ENCODE measurements at places on chromosomes 11 and 22.

GRCh38 chr11:59191095-59191494 is 19.2 kb downstream of the DTX4 start:
- no peak for DNase-seq

- peak; percentile 80 for DNase-seq
These were observed 105.9 kb upstream of the ARHGAP20 start for GRCh38 chr11:110818032-110818687.

DNA sequence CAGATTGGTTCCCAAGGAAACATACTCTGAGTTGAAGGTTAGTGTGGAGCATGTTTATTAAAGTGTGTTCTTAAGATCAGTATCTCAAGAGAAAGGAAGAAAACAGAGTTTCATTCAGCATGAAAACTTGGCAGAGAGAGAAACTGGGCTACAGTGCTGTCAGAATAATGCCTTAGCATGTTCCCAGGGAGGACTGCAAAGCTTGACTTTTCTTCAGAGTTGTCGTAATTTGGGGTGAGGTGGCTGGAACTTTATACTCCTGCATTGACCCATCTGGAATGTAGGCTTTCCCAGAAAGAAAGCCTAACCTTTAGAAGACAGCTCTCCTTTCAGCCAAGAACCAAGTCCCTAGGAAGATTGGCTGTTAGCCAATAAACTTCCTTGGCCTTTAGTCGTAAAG is 190.8 kb upstream of the CNTN5 start:
- DNase-seq, result no peak

GRCh38 chr11:117564321-117564720 is 232.7 kb downstream of the DSCAML1 start:
- DNase-seq, result no peak

- DNase-seq, result no peak
These were observed 165.1 kb downstream of the MSANTD4 start for GRCh38 chr11:105856954-105857353.

GRCh38 chr11:126739499-126740145 is 260.9 kb downstream of the KIRREL3 start:
- peak; percentile 11 for DNase-seq

DNA sequence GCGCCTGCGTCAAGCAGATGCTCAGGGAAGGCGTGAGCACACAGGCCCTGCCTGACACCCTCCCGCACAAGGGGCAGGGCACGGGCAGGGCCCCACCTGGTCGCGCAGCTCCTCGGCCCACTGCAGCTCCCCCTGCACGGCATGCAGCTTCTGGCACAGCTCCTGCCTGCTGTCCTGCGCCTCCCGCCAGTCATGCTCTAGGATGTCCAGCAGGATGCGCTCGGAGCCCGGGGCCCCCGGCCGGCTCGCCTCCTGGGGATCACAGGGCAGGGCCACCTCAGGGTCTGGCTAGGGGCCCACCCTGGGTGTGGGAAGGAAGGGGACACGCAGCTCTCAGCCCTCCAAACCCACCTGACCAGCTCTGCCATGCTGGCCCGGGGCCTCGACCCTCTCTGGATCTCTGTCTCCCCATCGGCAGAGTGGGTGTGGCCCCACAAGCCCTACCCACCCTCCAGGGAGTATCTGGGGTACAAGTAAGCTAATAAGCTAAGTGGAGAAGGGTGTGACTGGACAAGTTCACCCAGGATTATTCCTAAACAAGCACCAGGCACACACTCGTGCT is 10.7 kb downstream of the CARD10 start:
- DNase-seq, result no peak

DNA sequence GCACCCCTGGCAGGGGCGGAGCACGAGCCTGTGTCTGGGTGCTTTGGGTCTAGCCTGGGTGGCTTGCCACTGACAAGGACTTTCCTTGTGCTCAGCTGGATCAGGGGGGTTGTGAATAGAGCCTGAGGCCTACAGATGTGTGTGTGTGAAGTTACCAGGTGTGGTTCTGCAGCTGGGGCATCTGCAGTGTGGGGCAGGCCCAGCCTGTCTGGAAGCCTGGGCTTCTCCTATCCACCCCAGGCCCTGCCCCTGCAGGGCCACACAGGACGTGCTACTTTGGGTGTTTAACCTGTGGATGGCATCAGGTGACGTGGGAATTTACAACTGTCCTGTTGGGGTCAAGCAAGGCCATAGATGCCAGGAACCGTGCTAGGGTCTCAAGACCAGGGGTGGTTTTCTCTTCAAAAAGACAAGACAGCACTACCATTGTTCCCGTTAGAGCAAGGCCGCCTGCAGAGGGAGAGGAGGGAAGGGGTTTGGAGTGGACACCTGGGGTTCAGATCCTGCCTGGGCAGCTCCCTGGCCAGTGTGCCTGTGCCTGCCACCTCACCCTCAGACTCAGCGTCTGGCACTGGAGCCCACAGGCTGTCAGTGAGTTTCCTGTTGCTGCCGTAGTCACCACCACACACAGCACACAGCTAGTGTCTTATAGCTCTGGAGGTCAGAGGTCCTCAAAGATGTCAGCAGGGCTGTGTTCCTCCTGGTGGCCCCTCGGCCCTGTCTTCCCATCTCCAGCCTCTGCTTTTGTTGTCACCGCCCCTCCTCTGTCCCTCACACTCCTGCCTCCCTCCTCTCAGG is 31.6 kb downstream of the CTTN start:
- DNase-seq, result no peak

- no peak for DNase-seq
These were observed 721.2 kb downstream of the LUZP2 start for GRCh38 chr11:25218036-25218435.

DNA sequence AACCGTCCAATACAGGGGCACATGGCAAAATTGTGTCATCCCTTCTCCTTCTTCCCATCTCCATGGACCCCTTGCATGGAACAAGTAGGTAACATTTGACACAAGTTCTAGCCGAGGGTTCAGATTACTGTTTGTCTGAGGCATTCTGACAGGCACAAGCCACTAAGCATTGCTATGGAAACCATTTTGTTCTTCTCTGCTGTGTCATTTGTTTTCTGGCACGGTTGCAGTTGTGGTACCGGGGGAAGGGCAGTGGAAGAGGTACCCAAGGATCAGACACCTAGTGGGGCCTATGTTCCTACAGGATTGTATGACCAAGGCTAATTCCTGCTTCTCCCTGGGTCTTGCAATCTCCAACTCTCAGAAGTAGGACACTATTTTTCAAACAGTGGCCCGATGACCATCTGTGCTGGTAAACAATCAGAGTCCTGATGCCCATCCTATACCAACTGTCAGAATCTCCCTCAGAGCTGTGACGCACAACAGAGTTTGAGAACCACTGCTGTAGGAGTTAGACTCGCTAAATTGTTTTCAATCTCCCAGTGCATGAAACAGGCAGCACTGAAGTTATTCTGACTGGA is 69.3 kb downstream of the KCNC1 start:
- DNase-seq, result peak; percentile 42

DNA sequence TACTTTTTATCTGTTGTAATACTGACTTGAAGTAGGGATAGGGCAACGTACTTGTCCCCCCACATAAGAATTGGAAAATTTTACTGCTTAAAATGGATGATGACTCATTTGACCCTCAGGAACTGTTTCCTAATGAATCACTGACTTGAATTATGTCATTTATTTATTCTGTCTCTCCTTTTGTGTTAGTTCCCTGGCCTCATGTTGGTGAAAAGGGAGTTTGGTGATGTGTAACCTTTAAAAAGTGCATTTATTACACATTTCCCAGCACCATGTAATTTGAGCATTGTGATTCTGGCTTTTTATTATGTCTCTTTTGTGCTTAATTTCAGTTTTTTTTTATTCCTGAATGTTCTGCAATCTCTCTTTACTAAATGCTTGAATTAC is 20.3 kb upstream of the PGM2L1 start:
- DNase-seq, result peak; percentile 96

DNA sequence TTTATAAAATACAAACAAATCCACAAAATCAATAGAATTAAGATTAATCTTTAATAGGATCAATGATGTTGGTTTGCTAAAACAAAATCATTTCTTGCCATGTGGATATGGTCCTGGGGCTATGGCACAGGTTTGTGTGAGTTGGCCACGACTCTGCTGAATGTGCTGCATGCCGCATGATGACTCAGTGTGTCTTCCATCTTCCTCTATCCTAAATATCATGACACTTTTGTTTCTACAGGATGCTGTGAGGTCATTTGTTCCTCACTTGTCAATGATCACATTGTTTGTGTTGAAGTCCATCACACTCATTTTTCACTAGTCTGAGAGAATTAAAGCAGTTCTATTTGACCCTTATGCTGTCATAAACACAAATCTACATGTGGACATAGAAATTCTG is 167.2 kb upstream of the ZBED5 start:
- no peak for DNase-seq

- no peak for DNase-seq
These were observed 49.8 kb downstream of the MORC2 start for GRCh38 chr22:30918761-30919160.

DNA sequence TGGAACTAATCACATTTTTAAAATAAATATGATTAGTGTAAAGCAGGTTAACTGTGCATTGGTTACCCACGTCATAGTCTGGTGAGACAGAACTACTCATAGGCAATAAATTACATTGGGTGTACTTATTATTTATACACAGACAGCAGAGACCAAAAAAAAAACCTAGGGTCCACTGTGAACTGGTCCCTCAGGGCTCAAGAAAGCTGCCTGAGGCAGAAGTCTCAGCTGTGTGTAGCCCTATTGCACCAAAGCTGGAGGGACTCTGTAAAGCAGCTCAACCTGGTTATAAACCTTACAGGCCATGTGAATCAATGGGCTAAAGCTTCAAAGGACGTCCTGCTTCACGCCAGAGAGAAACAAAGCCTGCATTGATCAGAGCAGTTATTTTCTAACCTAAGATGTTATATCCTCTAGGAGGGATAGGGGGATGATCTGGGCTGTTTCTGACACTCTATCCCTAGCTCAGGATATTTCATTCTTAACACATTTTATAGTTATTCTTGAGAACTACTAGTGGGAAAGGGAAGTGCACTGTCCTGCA is 432.2 kb upstream of the ANO3 start:
- no peak for DNase-seq

DNA sequence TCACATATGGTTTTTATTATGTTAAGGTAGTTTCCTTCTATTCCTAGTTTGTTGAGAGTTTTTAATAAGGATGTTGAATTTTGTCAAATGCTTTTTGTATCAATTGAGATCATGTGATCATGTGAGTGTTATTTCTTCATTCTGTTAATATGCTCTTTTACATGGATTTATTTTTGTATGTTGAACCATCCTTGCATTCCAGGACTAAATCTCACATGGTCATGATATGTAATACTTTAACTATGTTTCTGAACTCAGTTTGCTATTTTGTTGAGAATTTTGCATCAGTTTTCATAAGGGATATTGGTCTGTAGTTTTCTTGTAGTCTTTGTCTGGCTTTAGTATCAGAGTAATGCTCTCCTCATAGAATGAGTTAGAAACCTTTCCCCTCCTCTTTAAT is 43.2 kb downstream of the KCNQ1 start:
- no peak for DNase-seq

GRCh38 chr11:280706-281485 is 2.7 kb downstream of the NLRP6 start:
- no peak for DNase-seq

DNA sequence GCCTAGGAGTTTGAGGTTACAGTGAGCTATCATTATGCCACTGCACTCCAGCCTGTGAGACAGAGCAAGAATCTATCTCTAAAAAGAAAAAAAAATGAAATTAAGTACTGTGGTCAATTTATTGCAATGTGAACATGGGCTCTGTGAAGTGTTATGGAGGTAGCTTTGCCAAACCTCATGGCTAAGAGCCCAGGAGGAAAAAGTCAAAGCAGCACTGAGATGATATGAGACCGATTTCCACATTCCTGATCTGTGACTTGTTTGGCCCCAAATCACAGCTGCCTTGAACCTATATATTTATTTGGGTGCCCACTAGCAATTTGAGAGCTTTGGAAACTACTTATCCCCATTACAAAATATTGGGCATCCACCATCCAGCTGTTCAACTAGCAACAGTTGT is 29.8 kb upstream of the TMEM135 start:
- DNase-seq, result no peak

DNA sequence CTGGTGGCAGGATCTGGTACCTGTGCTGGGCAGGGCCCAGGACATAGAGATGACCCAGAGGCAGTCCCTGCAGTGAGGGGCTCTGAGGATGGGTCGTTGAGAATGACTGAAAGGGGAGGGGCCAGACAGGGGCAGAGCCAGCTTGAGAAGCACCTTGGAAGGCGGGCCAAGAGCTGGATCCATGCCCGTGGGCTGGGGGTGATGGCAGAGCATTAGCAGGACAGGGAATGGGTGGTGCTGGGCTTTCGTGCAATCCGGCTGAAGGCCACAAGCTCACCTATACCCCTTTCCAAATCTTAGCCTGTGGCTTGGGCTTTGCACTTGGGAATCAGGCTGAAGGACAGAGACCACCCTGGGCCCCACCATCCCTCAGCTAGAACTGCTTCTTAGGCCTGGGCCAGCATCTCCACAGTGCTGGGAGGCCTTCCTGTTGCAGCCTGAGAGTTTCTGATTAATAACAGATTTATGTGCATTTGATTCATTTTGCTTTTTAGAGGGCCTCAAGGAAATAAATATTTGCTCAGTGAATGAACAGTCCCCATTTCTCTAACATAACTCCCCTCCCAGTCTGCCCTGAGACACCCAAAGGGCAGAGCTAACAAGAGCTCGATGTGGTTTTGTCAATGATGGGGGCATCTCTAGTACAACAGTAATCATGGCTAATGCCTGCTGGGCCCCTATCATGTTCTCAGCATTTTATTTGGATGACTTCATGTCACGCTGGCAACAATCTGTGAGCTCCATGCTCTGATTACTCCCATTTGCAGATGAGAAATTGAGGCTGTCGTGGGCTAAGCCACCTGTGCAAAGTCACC is 39.3 kb downstream of the RIBC2 start:
- DNase-seq, result no peak

GRCh38 chr22:45905326-45905923 is 71.5 kb downstream of the WNT7B start:
- no peak for DNase-seq

DNA sequence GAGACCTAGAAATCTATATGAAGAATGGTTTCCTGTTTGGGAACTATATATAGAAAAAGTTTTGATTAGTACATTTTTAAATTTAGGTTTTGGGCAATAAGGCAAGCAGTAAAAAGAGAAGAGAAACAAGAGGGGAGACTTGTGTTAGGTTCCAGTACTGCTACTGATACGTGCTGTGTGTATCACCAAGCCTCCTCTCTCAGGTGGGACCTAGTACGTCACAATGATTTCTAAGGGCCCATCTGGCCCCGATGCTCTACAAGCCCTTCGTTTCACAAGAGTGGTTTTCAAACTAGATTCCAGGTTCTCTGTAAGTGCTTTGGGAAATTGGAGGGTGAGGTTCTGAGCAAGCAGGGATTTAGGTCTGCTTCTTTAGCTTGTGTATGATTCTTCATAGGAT is 39.2 kb downstream of the USP35 start:
- no peak for DNase-seq

- peak; percentile 99 for DNase-seq
These were observed 35.5 kb downstream of the PIWIL4 start for GRCh38 chr11:94602430-94603372.

GRCh38 chr22:46027211-46028105 is 50.5 kb upstream of the WNT7B start:
- DNase-seq, result no peak

Measured in renal cortical epithelial cell (primary cell).